ENCODE measurements at places on chromosomes 1 and 21.

DNA sequence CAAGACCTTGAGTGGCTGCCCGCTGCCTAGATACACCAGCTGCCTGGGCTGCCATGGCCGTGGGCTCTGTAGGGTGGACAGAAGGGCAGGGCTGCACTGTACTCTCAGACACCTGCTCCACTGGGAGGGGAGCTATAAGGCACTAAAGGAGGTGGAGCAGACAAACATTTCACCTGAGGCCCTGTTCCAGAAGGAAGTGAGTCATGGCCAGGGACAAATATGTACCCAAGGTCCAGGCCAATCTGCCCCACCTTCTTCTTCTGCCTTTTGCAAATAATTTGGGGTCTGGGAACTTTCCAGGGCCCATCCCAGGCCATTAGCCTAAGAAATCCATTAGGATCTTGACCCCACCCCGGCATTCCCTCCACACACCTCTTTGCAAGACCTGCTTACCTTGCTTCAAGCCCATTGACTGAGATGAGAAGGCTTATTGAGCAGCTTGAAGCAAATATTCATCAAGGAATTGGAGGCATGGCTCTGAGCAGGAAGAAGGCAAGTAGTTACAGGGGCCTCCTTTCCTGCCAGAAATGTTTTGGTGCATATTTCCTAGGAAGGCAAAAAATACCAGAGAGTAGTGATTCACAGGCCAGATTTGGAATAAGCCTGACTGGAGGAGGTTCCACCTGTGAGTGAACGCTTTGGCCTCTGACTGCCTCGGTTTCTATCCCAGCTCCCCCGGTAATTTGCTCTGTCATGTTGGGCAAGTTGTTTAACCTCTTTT lies at the start of gene CAPN8:
CAPN8 (minus strand) TSS at position 110 of the 721 bp plus-strand sequence; CDS start at position 55, 55 bp downstream.
- DNase-seq = no peak

GRCh38 chr1:4101459-4102161 lies 201.5 kb upstream of the C1orf174 start:
- no peak for DNase-seq

GRCh38 chr1:3772027-3772714 lies 378 bp upstream of the SMIM1 start:
- peak; percentile 28 for DNase-seq

- no peak for DNase-seq
Observed at GRCh38 chr1:163670989-163671757, 349.4 kb downstream of the NUF2 start.

- no peak for DNase-seq
Observed at GRCh38 chr1:204711947-204712701, 26.6 kb upstream of the LRRN2 start.

GRCh38 chr1:220389634-220390033 lies 117.4 kb upstream of the RAB3GAP2 start:
- DNase-seq = no peak

DNA sequence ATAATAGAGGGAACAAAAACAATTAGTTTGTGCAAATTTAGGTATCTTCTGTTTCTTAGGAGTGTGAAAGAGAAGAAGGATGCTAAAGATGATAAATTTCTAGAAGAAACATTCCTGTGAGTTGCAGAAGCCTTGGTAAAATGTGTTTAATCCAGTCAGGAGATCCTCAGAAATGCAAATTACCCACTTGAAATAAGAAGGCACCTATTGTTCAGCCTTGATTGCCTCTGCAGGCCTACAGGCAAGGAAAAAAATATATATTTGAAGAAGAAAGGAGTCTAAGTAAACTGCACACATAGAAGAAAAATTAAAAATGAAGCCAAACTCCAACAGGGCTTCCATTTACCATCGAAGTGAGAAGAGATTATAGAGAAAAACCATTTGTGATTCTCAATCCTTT lies 51.0 kb upstream of the LHX8 start:
- no peak for DNase-seq

- no peak for DNase-seq
Observed at GRCh38 chr1:22461678-22462527, 10.3 kb downstream of the ZBTB40 start.

DNA sequence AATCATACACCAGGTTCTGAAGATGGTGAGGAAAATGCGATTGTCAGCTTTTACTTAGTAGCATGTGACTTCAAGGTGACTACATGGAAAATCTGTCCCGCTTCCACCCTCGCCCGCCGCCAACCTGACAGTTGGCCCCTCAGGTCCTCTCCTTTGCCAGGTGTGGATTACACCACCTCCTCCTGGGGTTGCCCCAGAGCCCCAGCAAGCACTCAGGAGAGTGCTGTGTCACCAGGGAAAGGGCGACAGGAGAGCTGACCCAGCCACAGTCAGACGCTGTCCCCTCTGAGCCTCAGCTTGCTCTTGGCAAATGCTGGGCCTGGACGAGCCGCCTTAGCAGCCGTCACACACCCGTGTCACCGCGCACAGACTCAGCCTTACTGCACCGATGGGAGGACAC lies 17.9 kb downstream of the PTTG1IP start:
- no peak for DNase-seq

- no peak for DNase-seq
Observed at GRCh38 chr1:156594190-156594589, 2.6 kb downstream of the NAXE start.

GRCh38 chr1:46131712-46132528 lies 509 bp downstream of the PIK3R3 start:
- no peak for DNase-seq

- DNase-seq = no peak
Observed at GRCh38 chr1:90850181-90850897, 133.2 kb upstream of the BARHL2 start.

GRCh38 chr1:202561726-202562443 lies 148.4 kb downstream of the SYT2 start:
- no peak for DNase-seq

DNA sequence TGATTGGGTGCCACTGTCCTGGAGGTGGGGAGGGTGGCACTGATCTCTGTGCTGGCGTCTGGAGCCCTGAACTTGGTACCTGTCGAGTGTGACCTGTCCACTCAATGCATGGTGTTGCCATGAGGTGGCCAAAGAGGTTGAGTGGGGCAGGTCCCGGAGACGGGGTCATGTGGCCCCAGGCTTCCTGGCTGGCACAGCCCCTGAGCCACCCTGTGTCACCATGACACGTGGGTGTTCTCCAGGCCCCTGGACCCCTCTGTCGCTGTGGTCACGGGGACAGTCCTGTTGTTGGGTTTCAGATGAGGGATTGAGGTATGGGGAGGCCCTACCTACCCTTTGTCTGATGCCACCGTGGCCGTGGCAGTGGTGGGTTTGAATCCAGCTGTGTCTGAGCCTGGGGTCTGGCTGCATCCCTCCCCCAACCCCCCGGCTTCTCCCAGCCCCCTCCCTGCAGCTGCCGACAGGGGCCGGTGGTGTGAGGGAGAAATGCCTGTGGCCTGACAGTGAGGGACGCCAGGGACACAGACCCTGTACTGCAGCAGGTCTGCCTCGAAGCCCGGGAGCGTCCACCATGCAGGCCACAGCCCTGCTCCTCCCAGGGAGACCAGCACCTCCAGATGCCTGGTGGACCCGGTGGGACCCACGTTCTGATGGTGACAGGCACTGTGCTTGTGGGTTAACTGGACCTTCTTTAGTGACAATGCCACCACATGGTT lies 12.0 kb downstream of the TRPM2 start:
- DNase-seq = no peak

DNA sequence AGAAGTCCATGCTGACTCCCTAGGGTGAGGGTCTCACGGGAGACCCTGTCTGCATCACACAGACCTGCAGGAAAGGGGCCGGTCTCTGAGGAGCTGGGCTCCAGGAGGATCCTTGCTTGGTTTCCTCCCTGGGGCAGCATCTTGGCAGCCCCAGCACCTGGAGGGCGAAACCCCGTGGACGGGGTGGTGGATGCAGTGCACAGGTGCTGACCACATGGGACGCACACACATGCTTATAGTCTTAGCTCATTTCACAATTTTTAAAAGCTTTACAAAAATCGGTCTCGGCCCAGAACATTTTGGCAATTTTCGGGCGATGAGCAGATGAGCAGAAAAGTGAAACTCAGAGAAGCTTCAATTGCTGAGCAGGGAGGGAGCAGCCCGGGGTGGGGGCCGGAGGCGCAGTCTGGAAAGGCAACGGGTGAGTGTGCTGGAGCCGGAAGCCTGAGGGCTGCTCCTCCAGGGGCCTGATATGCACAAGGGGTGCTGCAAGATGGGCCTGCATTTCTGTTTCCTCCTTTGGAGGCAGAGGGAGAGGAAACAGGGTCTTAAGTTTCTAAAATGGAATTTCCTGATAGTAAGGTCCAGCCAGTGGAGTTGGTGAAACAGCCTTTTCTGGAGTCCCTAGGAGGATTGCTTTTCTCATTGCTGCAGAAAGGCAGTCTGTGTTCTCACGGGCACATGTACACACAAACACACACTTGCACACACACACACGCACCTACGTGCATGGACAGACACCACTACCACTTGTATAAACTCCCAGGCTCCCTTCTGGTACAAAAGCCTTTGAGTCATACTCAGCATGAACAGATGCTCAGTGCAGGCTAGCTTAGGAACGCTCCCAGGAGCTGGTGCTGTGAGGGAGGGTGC lies 60.6 kb downstream of the SCCPDH start:
- no peak for DNase-seq

DNA sequence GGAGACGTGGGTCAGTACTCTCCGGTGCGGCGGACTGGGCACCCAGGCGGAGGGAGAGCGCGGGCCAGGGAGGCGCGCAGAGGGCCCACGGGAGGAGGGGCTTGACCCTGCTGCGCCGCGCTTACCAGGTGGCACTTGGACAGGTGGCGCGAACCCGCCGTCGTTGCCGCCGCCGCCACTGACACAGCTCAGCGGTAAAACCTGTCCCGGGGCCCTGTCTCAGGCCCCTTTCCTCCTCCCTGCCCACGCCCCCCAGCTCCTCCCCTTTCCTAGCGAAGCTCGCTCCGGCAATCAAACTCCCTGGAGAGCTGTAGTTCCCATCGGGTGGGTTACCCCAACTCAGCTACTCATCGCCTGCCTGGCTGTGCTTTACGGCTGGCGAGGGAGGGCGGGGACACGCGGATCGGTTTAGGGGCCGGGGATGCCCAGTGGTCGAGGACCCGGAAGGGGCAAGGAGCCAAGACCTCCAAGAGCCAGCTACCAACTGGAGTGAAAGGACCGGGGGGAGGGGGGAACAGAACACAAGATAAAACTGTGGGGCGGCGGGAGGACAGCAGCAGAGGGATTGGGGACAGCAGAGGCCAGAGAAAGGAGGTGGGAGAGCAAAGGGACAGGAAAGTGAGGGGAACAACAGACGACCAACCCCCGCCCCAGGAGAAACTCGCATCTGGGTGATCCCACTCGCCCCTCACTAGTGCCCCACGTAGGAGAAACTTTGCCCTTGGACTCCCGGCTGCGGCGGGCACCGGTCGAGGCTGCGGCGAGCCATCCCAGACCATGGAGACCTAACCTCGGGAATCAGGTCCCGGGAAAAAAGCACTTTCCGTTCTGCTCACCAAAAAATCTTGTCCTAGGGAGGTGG lies 2.9 kb downstream of the GFI1 start:
- no peak for DNase-seq

- no peak for DNase-seq
Observed at GRCh38 chr1:178646821-178647220, 78.2 kb upstream of the RALGPS2 start.

DNA sequence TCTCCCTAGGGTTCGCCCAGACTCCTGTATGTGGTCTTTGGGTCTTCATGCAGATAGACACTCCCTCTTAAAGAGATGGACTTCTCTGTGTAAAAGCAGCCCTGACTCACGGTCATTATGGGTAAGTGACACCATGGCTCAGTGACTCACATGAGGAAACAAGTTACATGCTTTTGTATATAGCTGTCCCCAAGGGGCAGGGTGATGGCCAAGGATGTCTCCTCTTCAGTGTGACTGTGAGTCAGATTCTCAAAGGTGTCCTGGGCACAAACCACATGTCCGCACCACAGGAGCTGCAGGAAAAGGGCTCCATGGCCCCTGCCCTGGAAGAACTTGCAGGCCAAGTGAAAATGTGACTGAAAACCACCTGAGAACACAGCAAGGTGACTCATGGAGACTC lies 380.4 kb downstream of the NPHP4 start:
- DNase-seq = peak; percentile 43

GRCh38 chr1:99969260-99969728 lies 502 bp upstream of the SLC35A3 start:
- DNase-seq = no peak

DNA sequence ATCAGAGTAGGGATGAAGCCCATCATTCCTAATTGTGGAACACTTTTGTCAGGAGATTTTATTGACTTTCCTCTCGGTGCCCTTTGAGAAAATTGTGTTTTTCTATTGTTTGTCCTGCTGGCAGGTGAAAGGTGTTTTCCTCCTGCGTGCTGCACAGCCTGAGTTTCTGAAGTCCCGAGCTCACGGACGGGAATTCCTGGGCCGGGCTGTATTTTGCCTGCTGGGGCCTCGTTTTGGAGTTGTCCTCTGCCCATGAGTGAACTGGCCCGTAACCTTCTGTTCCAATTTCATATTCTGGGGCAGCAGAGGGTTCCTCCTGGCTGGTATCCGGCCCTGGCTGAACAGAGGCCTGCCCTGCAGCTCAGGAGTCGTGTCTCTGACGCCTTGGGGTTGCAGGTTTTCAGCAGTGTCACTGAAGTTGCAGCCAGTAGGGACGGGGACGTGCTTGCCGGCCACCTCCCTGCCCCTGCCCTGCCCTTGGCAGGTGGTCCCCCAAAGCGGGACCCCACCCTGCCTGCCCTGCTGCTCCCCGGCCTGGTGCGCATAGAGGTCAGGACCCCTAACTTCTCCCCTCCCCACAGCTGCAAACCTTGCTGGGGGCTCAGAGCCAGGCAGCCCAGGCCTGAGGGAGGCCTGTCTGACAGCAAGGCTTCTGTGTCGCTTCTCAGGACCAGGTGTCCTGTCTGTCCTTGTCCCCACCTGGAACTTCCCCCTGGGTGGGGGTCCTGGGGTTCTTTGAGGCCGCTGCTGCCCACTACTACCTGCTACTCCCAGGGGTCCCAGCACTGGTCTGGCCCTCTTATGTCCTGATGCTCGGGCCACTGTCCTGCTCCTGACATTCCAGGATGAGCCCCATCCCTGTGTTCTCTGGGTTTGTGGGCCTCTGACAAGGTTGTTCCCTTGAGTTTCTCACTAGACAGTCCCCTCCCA lies 49.0 kb downstream of the SLX9 start:
- DNase-seq = no peak

GRCh38 chr21:45035477-45035848 lies 38.9 kb upstream of the ADARB1 start:
- DNase-seq = no peak

- DNase-seq = peak; percentile 32
Observed at GRCh38 chr1:81703391-81703755, 97.4 kb upstream of the ADGRL2 start.

DNA sequence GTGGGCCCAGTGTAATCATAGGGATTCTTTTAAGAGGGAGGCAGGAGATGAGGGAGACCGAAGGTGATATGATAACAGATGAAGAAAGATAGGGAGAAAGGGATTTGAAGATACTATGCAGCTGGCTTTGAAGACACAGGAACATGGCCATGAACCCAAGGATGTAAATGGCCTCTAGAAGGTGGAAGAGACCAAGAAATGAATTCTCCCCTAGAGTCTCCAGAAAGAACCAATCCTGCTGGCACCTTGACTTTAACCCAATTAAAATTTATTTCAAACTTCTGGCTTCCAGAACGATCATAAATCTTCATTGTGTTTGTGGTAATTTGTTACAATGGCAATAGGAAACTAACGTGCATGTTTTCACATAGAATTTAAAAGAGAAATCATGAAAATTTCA lies 95.0 kb upstream of the GORAB start:
- no peak for DNase-seq

Data from RCC 7860 (cell line).